ENCODE measurements at places on chromosomes 1 and 21.

GRCh38 chr1:155977690-155978324, 540 bp downstream of the ARHGEF2 start:
- DNase-seq: no peak

DNA sequence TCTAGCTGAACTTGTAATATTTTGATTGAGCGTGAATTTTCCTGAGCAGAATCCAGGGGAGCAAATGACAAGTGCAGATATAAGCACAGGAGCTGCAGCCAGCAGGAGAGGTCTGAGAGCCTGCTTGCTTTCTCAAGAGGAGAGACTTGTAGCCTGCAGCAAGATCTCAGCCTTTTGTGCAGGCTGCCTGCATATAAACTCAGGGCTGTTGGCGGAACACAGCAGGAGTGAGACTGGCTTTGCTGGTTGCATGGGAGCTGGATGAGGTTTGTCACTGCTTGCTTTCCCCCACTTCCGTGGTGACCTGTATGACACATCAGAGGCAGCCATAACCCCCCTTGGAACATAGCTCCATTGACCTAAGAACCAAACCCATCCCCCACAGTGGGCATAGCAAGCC, 725.4 kb upstream of the RGS18 start:
- no peak for DNase-seq

DNA sequence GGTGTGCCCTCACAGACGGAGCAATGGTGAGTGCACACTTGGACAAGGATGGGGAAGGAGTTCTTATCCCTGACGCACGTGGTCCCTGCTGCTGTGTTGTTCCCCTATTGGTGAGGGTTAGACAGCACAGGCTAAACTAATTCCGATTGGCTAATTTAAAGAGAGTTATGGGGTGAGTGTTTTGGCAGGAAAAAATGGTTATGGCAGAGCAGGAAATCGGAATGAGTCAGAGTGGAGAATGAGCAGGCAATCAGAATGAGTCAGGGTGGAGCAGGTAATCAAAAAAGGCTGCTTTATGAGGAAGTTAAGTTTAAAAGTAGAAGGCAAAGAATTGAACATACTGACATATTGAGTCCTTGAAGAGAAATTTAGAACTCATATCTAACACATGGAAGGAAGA, 100.5 kb downstream of the NGF start:
- DNase-seq: no peak

- no peak for DNase-seq
Measured at GRCh38 chr1:61210435-61211154, 128.2 kb downstream of the NFIA start.

DNA sequence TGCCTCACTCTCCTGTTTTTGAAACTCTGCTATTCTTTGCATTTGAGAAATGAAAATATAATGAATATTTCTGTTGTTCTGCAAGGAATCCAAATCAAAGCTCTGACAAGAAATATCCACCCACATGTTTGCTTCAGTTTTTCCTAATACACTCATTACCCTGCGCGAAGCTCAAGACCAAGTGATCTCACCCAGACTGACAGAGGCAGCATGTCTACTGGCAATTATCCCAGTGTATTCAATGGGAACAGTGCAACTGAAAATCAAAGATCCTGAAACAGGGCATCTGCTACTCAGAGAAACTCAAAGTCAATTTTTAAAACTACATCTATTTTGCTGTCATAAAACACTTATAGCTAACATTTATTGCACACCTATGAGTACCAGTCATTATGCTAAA, 321.0 kb upstream of the LRRC7 start:
- DNase-seq: no peak

GRCh38 chr1:157226739-157227138, 88.5 kb upstream of the ETV3 start:
- no peak for DNase-seq

DNA sequence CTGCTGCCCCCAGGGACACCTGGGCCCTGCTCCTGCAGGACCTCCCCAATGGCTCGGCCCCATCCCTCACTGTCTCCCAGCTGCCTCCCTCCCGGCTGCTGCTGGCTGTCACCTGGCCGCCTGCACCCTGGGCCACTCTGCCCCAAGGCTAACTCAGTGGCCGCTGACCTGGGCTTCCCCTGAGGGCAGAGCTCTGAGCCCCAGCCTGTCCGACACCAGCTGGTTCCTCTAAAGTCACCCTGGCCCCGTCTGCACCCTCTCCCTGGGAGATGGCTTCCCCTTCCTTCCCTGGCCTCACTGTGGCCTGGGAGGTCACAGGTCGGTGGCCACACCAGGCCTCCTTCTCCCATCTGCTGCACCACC, 15.0 kb downstream of the ITGB2 start:
- no peak for DNase-seq

DNA sequence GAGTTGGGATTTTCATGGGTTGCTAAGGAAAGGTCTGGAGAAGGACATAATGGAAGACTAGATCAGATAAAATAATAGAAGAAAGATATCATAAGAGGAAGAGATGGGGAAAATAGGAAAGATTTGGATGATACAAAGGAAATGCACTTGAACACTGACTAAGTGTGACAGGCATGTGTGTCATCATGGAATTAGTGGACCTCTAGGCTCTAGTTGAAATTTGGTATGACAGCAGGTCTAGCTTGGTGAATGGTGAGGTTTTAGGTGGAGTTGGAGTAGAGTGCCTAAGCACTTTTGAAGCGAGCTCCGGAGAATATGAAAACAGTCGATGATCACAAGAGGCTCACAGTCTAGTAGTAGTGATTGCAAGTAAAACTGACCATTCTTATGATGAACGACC, 73.0 kb upstream of the PTGS2 start:
- no peak for DNase-seq

GRCh38 chr1:111988377-111988742, 1.1 kb downstream of the KCND3 start:
- no peak for DNase-seq

- DNase-seq: no peak
Measured at GRCh38 chr1:205630241-205630640, 1.6 kb downstream of the ELK4 start.

DNA sequence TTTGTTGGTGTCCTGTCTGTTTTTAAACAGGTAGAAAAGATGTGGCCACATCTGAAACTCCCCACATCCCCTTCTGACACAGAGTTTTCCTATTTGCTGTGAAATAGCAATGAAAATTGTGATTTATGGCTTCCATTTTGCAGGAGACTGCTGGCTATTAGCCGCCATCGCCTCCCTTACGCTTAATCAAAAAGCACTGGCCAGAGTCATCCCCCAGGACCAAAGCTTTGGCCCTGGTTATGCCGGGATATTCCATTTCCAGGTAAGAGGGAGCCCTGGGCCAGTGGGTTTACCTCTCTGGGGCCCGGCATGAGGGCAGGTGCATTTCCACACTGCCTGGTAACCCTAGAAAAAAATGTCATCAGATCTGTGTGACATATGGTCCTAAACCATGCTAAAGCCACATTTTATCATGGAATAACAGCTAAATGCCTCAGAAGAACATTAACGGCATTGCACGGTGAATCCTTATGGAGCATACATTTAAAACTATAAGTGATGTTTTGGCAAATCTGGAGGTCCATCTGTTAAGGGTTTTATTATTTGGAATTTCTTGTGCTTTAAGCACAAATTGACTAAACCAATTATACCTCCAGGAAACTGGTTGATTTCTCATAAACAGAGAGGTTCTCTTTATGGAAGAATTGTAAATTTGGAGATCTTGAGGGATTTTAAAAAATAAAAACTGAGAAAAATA, 12.3 kb downstream of the CAPN9 start:
- DNase-seq: no peak

DNA sequence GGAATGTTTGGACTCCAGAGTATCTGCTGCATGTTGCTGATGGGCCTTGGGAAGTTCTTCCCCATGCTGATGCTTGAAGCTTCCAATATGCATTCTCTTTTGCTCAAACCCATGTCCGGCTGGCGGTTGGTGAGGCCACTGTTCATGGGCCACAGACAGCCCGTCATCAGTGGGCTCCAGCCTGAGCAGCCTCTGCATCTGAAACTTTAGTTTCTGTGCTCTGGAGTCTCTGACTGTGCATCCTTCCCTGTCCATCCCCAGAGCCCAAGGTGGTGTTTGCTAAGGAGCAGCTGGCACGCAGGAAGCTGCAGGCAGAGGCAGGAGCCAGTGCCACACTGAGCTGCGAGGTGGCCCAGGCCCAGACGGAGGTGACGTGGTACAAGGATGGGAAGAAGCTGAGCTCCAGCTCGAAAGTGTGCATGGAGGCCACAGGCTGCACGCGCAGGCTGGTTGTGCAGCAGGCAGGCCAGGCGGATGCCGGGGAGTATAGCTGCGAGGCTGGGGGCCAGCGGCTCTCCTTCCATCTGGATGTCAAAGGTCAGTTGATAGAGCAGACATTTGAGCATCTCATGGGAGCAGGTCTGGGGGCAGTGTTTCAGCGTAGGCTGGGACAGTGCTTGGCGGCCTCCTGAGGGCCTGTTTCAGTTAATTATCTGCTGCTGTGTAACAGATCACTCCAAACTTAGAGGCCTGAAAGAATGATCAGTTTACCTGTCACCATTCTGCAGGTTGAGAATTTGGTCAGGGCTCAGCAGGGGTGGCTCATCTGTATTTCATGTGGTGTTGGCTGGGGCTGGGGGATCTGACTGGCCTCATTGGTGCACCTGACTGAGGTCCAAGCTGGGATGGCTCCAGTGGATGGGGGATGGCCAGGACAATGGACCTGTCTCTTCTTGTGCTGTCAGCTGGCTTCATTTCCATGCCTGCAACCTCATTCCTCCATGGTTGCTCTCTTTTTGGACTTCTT, 16.6 kb downstream of the OBSCN start:
- no peak for DNase-seq

GRCh38 chr1:37946703-37947360, at the start of gene INPP5B:
INPP5B (minus strand) TSS chr1:37947053; CDS start chr1:37946308, 745 bp downstream.
- no peak for DNase-seq

DNA sequence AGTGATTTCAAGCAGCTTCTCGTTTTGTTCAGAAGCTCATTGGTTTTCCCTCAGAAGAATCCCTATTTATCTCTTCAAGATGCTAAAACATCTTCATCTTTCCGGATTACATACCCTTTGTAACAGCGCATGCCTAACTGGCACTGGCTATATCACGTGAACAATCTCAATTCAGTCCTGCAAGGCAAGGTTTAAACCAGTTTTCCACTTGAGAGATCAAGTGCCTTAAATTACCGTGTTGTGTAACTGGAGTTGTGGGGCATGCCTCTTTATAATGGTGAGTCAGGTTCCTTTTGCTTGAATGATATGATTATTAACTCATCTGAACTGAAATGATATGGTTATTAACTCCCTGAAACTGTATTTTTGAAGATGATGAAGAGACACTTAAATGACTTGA, 11.0 kb upstream of the ZFP69B start:
- DNase-seq: no peak

DNA sequence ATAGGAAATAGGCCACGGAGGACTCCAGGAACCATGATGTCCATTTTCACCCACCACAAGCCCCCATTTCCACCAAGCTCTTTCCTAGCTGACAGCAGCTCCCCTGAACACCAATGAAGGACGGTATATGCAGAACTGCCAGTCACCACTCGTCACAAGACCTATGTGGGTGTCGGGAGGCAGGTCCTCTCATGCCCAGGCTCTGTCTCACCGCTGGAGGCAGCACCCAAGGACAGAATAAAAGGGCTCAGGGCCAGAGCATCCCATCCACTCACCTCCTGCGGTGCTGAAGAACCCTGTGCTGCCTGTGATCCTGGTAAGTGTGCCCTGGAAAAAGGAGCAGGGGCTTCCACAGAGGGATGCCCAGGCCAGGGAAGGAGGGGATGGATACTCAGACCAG, at the start of gene LCE1F:
Gene LCE1F, plus strand, starts transcription at position 266 of the 400 bp plus-strand sequence. CDS start 1,232 bp downstream, outside the sequence.
- no peak for DNase-seq

GRCh38 chr1:24341260-24341659, 22.1 kb downstream of the GRHL3 start:
- DNase-seq: no peak

DNA sequence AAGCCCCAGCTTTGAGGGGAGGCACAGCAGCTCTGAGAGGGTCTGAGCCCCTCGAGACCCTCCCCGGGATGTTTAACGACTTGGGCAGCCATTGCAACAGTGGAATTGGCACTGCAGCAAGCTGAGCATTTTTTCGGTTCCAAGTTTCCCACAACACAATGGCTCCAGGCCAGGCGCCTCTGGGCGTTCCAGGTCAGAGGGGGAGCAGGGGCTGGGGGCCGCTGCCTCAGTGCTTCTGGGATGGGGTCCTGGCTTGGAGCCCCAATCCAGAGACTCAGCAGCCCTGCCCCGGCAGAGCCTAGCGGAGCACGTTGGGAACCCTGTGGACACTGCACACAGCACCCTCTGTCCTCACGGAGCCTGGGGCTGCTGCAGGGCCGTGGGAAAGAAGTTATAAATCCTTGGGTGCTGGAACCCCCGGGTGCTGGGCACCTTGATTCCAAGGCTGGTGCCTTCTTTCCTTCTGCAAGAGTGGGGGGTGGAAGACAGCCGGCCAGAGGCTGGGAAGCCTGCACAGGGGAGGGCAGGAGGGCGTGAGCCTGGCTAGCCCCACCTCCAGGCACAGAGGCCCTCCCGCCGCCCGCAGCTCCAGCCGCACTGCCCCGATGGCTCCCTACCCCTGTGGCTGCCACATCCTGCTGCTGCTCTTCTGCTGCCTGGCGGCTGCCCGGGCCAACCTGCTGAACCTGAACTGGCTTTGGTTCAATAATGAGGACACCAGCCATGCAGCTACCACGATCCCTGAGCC, 50.1 kb downstream of the COL18A1 start:
- no peak for DNase-seq

- DNase-seq: no peak
Measured at GRCh38 chr1:158931055-158931737, at the start of gene PYHIN1. PYHIN1 (plus strand) TSS chr1:158931552; CDS start chr1:158936911, 5,359 bp downstream.

- DNase-seq: no peak
Measured at GRCh38 chr1:212034516-212035122, 738 bp downstream of the INTS7 start.

DNA sequence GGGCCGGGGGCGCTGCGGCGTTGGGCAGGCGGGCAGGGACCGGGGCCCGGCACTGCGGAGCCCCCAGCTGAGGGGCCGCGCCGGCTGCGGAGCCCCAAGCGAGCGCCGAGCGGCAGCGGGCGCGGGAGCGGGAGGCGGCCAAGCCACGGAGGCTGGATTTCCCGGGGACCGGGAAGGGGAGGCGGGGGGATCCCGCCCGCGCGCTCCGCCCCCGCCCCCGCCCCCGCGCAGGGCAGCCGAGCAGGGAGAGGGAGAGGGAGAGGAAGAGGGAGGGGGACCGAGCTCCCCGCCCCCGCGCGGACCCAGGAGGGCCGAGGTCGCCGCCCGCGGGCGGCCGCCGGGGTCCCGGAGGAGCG, at the start of gene DLGAP3:
Gene DLGAP3, minus strand, starts transcription at position 154 of the 356 bp plus-strand sequence. CDS start 24,267 bp downstream, outside the sequence.
- no peak for DNase-seq
